ENCODE measurements at places on chromosomes 12 and 14.

- no peak for DNase-seq
Observed at GRCh38 chr12:79715308-79715707, 24.5 kb upstream of the PAWR start.

DNA sequence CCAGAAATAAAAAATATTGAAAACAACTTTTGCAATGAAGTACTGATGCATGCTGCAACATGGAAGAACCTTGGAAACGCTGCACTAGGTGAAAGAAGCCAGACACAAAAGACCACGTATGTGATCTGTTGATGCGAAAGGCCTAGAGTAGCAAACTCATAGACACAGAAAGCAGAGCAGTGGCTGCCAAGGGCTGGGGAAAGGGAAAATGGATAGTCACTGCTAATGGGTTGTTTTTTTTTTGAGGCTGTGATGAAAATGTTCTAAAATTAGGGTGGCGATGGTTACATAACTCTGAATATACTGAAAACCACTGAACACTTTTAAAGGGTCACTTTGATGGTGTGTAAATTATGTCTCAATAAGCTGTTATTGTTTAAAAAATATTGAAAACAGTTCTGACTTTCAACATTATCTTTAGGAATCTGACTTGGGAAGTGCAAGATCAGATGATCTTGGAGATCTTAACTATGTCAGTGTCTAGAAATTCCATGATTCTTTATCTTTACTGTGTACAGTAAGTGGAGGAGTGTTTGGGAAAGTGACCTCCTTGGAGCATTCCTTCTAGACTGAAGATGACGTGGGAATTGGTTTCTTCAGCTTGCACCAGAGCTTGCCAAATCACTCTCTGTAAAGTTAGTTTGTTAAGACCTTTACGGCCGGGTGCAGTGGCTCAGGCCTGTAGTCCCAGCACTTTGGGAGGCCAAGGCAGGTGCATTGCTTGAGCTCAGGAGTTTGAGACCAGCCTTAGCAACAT is 12.4 kb downstream of the MLXIP start:
- peak; percentile 66 for DNase-seq

- peak; percentile 89 for DNase-seq
Observed at GRCh38 chr12:130162267-130162666, at the start of gene FZD10. FZD10 (plus strand) TSS chr12:130162464; CDS start chr12:130162943, 479 bp downstream.

DNA sequence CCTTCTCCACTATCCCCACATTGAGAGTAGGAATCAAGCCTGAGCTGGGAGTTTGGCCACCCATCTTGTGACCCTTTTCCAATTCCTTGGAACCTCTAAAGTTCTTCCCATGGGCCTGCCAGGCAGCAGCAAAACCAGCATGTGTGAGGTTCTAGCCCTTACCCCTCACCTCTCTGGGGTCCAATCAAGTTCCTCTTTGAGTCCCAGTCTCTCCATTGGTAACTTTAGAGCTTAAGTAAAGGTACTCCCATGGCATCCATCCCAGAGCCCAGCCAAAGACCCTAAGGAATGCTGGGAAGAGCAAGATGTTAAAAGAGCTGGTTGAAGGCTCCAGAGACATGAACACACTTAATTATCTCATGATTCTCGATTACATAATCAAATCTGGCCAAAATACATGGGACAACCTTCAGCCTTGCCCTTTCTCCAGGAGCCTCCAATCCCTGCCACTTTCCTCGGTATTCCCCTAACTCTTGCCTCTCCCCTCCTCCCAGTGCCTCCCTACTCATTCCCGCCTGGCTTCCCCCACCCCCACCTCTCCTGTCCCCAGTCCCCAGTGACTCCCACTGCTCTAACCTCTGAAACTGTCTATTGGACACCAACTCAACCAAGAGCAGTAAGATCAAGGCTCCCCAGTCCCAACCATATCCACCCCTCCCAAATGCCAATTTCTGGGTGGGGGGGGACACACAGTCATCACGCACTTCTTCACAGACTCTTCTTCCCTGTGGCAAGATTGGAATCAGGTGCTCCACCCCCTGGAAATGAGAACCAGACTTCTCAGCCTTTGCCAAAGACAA is 4.8 kb upstream of the TNS2 start:
- DNase-seq, result peak; percentile 49

GRCh38 chr14:95758331-95758730 is 44.4 kb upstream of the TCL1A start:
- no peak for DNase-seq

Data from muscle of leg (tissue), 16 donors.